ENCODE measurements at places on chromosomes 5 and 9. TPM values are rescaled to one million over a fixed set of nuclear protein-coding genes. Genes with fewer than 3 reads are reported as not detected.

DNA sequence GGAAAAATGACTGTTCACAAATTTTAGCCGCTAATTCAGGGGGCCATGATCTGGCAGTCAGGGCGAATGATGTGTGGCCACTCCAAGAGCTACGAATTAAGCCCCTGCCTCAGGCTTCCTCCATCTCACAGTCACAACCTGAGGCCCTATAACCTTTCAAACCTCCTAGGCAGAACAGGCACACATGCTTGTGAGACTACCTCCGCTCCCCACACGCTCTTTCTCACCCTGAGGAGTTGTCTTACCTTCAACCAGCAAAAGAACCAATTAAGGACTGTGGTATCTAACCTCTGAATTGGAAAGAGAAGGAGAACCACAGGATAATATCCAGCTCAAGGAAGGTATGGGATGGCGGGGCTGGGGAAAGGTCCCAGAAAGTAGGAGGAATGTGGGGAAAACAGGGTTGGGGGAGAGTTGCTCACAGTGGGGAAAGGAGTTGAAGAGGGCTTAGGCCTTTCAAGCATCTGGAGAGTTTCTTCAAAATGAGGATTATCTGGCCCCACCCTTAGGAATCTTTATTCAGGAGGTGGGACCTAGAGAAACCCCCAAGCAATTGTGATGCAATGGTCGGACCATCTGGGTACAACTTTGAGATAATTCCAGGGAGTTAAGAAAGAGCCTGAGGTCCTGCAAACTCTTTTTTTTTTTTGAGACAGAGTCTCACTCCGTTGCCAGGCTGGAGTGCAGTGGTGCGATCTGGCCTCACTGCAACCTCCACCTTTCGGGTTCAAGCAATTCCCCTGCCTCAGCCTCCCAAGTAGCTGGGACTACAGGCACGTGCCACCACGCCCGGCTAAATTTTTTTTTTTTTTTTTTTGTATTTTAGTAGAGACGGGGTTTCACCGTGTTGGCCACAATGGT, 5.5 kb downstream of the PCDH1 start:
- DNase-seq, result no peak

DNA sequence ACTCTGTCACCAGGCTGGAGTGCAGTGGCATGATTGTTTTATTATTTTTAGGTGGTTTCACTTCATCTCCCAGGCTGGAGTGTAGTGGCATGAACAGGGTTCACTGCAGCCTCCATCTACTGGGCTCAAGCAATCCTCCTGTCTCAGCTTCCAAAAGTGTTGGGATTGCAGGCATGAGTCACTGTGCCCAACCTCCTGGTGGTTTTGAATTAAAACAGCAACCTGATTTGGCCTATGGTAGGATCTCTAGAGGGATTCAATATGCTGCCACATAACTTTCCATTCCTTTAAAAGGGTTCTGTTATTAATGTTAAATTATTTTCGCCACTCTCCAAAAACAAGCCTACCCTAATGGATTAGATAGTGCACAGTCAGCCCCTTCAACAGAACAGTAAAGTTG, 9.9 kb upstream of the HSPA4 start:
- no peak for DNase-seq

DNA sequence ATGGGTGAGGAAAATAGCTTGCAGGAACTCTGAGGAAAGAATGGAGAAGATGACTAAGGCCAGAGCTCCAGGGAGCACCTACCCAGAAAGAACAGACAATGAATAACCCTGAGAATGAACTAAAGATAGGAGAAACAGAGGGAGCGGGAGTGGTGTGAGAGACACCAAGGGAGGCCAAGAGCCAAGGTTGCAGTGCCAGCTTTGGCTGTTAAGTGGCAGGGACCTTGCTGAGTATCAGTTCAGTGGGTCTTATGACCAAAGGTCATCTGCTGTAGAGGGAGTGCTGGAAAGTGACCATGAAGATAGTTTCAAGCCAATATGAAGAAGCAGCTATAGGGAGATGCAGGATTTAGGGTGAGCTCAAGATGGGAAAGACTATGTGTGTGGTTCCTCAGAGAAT, 16.7 kb downstream of the P4HA2 start:
- DNase-seq, result no peak

DNA sequence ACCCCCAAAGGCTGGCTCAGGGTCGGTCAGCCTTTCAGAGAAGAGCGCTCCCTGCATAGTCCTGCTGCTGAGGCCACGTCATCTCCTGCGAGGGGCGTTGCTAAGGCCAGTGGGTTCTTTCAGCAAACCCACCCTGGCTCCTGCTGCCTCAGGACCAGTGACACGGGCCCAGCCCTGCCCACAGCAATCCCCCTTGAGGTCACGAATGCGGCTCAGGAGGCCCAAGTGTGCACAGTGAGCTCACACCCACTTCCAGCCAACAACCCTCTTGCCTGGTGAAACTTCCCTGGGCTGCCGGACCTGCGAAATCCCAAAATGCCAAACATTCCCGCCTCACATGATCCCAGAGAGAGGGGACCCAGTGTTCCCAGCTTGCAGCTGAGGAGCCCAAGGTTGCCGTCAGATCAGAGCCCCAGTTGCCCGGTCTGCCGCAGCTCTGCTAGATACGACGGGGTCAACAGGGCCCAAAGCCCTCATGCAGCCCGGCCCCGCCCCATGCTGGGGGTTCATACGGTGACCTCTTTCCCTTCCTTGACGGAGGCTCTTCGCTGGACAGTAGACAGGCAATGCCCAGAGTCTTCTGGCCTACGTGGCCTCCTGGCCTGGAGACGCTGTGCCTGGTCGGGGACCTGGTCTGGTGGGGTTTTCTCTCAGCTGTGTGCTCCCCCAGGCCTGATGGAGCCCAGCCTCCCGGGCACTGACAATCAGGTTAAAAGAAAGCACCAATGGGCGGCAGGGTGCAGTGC, 116.4 kb upstream of the COL5A1 start:
- DNase-seq, result no peak

SEMA6A gene
- polyA plus RNA-seq, result 46.0 TPM

GRCh38 chr9:6566409-6567139, 79.0 kb downstream of the GLDC start:
- DNase-seq, result no peak

MARCHF3 gene
- 7.0 TPM for polyA plus RNA-seq

DNA sequence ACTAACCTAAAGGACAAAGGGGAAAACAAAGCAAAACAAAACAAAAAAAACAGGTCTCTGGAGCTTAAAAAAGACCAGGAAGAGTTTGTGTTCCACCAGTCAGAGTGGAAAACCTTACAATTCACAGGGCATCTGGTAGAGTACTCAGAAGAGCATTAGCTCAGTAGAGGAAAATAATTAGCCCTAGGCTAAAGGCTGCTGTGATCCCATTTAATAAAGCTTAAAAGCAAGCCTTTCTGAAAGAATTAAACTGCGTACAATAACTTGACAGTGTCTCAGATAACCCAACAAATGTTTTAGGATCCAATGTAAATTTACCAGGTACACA, 7.3 kb downstream of the ECM2 start:
- DNase-seq, result no peak

DNA sequence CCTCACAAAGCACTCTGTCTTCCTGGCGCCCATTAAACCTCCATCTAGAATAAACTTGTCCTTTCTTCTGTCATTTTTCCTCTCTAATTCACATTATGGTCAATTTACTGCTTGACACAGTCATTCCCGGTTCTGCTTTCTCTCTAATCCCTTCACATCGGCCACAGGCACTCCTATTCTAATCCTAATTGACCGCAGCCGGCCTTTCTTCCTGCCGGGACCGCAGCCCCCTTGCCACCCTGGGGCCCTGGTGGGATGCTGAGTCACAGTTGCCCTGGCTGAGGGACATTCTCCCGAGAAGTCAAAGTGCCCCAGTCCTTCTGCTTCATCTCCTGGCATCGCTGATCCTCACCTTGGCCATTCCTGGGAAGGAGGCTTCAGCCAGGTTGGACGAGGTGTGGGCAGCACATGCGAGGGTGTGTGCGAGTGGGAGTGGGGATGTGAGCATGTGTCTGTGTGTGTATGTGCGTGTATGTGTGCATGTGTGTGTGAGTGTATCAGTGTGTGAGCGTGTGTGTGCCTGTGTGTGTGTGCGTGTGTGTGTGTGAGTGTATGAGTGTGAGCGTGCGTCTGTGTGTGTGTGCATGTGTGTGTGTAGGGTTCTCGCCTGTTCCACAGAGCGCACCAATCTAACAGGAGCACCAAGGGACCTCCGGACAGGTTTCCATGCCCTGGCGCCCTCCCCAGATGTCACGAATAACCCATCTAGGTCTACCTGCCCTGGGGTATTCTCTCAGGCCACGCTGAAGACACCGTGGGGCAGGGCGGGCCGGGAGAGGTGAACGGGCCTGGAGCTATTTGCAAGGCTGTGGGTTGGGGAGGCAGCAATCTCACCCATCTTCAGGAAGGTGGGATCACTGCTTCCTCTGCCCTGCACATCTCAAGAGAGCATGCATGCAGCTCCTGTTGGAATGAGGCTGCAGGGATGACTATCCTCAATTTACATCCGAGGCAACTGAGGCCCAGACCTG, 191.2 kb downstream of the PAX5 start:
- DNase-seq, result no peak

GRCh38 chr5:81202655-81203054, 30.5 kb upstream of the CKMT2 start:
- no peak for DNase-seq

FAM221B gene
- polyA plus RNA-seq, result 0.12 TPM

GRCh38 chr5:136631186-136631585, 265.8 kb upstream of the TRPC7 start:
- no peak for DNase-seq

GRCh38 chr5:115507681-115508080, 36.9 kb downstream of the FEM1C start:
- peak; percentile 54 for DNase-seq

GRCh38 chr5:154543380-154543779, 65.4 kb upstream of the HAND1 start:
- no peak for DNase-seq

DNA sequence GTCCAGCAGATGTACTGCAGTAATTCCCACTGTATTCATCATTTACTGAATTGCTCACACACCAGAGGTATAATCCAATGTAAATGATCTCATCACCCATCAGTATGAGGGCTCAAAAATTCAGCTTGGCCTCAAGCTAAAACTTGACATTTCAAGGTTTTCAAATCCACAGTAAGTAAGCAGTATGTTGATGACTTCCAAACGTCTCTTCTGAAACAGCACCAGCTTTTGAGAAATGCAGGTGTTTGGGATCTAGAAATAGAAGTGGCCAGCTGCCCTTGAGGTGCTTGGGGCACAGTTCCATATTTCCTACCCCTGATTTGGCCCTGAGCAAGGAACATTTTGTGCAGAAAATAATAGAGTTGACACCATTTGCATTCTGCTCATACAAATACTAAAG, 388.0 kb upstream of the TUSC1 start:
- DNase-seq, result no peak

DNA sequence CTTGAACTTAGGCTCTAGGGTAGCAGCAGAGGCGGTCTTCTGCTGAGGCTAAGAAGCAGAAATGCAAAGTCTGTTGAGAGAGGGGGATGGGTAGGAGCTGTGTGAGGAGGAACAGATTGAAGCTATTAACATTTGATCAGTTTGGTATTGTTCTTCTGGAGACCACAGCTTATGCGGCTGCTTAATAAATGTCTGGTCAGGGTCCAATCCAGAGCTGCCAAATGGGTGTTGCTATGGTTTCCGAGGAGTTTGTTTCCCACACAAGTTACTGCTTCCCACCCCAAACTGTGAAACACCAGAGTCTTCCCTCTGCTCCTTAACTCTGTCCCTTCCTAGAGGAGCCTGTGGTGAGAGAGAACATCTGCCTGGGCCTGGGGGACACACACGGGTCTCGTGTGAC, 142.2 kb upstream of the KLF4 start:
- peak; percentile 71 for DNase-seq

PCDHA8 gene
- not detected for polyA plus RNA-seq

DNA sequence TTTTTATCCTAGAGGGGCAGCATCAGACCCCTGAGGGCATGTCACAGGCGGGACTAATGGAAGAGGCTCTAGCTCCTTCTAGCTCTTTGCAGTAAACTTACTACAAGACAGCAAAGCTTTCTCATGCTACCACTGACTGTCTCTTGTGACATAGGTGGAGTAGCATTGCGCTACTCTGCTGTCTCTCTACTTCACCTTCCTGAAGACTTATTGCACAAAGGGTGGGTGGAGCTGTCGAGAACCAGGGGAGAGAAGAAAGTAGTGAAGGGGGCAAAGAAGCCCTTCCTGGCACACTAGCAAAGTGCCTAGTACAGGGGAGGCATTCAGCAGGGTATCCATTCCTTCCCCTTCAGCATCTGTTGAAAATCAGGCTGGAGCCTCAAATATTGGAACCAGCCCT, 36.1 kb upstream of the NEK6 start:
- no peak for DNase-seq

GRCh38 chr9:97615439-97616072, 17.6 kb downstream of the TSTD2 start:
- peak; percentile 48 for DNase-seq

FBP2 gene
- polyA plus RNA-seq, result 0.16 TPM

DNA sequence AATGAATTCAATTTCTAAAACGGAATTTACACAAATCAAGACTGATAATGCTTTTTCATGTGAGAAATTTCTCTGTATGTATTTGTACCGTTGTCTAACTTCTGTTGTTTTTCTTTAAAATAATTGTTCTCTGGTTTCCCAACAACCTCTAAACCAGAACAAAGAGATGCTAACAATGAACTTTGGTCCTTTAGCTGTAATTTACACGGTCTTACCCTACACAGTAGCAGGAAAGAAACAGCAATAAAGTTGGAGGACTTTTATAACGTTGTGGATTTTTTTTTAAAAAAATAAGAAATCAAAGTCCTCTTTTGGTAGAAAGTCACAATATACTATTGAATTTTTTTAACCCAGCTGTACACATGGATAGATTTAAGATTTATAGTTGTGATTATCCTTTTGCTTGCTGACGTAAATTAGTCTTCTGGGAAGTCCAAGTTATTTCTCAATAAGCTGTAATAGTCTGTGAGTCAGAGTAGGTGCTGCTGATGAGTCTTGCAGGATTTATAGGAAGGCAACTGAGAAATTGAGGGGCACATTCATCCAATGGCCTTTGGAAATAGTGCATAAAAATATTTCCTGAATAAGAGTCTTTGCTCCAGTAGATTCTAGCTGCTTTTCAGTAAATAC, 76.8 kb upstream of the PCSK1 start:
- DNase-seq, result no peak

DNA sequence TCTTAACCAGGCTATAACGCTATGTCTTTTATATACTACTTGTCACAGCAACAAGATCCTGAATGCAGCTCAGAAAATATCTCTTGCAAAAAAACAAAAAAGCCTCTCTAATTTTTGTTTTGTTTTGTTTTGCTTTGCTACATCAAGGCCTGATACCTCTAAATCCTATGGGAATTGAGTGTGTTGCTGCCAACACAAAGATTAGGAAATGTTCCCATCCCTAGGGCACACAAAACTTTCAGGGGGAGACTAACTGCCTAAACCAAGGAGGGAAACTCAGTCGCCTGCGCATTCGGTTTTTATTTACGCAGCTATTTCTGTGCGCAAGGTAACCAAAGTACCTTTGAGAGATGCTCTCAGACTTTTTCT, 1.7 kb downstream of the SSBP2 start:
- peak; percentile 19 for DNase-seq

SPATA31E1 gene
- polyA plus RNA-seq, result not detected

- no peak for DNase-seq
These were observed 641 bp downstream of the ATP6V1G1 start for GRCh38 chr9:114588210-114588609.

- no peak for DNase-seq
These were observed 48.1 kb upstream of the FCN1 start for GRCh38 chr9:134965851-134966250.

Data from renal pelvis (tissue), 12 donors.